Stimulated activated CD4-positive, alpha-beta T cell treated with anti-CD3 and anti-CD28 coated beads, Interleukin-4, amount 100 ng/mL, for 24 hours (primary cell): ENCODE measurements at places on chromosomes 1 and 21.

- DNase-seq, result no peak
Observed at GRCh38 chr21:14550135-14550534, 4.0 kb upstream of the SAMSN1 start.

DNA sequence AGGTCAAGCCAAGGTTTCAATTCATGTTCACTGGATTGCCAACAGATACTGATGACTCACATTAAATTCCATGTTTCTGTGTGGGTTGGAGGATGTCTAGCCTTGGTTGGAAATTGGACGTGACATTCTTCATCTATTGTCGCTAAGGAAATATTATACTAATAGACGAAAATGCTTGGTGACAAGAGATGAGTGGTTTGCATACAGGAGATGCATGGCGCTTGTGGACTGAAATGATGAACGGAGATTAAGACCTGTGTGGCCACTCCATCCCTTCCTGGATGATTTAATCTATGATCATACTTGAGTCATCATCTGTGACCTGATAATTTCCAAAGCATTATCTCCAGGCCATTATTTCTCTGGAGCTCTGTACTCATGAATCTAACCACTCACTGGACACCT lies 97.0 kb upstream of the CD34 start:
- DNase-seq, result no peak

- no peak for DNase-seq
Observed at GRCh38 chr1:163068716-163069115, 445 bp upstream of the RGS4 start.

DNA sequence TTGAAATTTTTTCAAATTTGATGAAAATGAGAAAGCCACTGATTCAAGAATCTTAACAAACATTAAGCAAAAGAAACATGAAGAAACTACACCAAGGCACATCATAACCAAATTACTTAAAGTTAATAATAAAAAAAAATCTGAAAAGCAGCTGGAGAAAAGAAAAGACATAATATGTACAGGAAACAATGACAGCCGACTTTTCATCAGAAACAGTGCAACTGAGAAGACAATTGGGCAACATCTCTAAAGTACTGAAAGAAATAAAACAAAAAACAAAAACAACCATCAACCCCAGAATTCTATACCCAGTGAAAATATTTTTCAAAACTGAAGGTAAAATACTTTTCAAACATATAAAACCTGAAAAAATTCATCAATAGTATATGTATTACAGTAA lies 73.8 kb upstream of the DMRTA2 start:
- DNase-seq, result no peak

- no peak for DNase-seq
Observed at GRCh38 chr1:176938375-176938774, 226.1 kb downstream of the ASTN1 start.

- DNase-seq, result peak; percentile 54
Observed at GRCh38 chr1:224644553-224645154, 28.5 kb downstream of the CNIH3 start.

DNA sequence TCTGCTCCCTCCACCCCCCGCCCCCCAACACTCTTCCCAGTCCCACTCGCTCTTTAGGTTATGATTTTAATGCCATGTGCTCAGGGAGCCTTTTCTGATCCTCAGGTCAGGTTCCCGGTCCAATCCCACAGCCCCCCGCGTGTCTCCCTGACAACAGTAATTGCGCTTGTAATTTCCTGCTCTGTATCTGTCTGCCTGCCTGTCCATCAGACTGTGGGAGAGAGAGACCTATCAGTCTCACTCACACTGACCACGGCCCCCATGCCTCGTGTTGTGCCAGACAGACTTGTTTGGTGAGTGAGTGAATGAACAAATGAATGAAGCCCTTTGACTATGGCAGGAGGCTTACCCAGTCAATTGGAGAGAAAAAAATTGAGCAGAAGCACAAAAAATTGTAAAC lies 50.8 kb upstream of the ECE1 start:
- no peak for DNase-seq

- no peak for DNase-seq
Observed at GRCh38 chr21:32499249-32500055, 85.9 kb downstream of the TCP10L start.

DNA sequence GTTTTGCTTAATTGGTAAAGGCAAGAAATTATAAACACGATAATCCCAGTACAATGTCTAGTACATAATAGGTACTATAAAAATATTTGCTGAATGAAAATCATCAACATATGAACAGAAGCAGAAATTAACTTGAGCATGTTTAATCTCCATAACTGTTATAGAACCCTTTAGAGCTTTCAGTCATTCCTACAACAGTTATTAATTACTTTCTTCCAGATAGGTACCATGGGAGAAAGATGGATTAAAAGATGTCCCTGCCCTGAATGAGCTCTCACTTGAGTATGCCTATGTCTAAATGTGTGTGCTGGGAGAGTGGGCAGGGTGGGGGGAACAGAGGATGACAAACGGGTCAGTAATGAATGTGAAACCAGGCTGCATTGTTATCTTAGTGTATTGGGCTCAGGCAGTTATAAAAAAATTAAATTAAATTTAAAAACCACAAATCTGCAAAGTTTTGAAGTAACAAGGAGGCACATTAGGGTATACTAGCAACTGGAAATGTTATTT lies 2.4 kb downstream of the EPS15 start:
- DNase-seq, result no peak

GRCh38 chr1:88401313-88401712 lies 282.8 kb upstream of the PKN2 start:
- no peak for DNase-seq

DNA sequence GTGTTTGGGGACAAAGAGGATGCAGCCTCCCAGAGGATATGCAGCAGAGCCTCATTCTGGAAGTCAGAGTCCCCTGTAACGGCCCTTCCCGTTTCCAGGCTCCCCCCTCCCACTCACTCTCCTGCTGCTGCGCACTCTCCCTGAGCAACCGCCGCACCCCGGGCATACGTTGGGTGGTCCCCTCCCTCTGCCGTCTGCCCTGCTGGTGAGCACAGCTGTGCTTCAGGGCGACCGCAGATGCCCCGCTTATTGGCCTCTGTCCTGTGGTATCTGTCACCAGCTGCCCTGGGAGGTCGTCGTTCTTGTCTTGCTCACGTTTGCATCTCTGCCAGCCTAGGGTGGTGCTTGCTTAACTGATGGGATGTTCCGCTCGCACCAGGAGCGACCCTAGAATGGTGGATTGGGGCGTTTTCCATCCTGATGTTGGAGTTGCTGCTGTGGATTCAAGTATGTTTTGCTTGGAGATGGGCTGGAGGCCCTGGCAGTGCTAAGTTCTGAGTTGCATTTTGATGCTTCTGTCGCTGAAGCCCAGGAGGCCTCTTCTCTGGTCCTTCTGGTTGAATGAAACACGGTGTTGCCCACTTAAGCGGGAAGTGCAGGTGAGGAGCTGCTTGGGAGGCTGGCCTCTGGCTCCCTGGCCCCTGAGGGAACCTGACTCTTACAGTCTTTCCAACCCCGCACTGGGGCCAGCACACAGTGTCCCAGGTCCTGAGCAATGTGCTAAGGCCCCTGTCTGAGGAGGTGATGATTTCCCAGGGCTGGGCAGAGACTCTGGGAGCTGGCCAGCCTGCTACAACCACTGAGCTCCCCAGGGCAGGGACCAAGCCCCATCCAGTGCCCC lies 3.2 kb downstream of the TMEM201 start:
- DNase-seq, result no peak

DNA sequence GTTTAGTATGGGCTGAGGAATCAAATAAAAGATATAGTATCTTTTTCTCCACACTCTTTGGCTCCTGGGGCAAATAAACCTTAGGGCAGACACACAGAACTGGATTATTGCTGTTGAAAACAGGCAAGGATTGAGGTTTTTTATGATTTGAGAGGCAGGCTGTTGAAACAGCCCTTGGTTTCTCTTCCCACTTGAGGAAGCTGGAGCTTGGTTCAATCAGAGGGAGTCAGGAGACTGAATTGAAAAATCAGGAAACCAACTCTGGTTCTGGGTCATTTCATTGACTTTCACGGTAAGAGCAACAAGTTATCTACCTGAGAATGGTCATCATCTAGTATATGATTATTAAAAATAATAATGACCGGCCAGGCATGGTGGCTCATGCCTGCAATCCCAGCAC lies 108.4 kb downstream of the CNIH3 start:
- DNase-seq, result no peak

- DNase-seq, result no peak
Observed at GRCh38 chr1:153272186-153272585, 12.7 kb downstream of the LORICRIN start.

- DNase-seq, result no peak
Observed at GRCh38 chr1:60066001-60066400, 7.6 kb downstream of the C1orf87 start.

- DNase-seq, result no peak
Observed at GRCh38 chr1:114000406-114000805, 21.1 kb downstream of the OLFML3 start.

DNA sequence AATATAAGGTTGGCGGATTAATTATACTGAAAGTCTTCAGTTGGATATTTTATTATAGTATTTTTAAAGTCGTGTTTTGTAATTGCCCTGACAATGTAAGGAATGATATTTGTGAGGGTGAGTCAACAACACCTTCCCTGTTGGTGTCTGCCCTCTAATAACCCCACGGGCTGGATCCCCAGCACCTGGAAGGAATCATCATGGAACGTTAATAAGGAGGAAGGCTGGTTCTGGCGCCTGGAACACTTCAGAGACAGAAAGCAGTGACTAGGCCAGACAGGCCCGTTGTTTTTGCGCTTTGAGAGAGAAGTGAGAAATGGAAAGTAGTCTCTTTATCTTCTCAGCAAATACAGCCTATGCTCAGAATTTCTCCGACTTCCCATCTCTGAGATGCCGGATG lies 31.6 kb downstream of the TEX35 start:
- no peak for DNase-seq

GRCh38 chr1:187641015-187641414 lies 812.3 kb downstream of the PLA2G4A start:
- no peak for DNase-seq

GRCh38 chr1:243723050-243723449 lies 127.0 kb downstream of the AKT3 start:
- no peak for DNase-seq
